ENCODE measurements at places on chromosomes 7 and 10.

DNA sequence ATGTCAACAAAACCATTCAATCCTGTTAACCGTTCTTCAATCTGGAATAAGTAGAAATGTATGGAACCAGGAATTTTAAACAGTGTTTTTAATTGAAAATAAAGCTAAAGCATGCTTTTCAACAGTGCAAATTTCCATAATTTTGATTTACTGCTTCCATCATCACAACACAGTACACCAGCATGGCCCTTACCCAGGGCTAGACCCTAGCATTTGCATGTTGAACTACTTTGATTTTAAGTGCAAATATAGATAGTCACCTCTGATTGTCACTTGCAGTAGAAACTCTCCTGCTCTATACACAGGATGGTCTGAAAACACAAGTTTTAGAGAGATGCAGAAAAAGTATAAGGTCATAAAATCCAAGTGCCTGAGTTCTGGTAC is 12.1 kb downstream of the SKIDA1 start:
- DNase-seq: no peak

GRCh38 chr7:26919906-26920493 is 55.6 kb upstream of the SKAP2 start:
- DNase-seq: no peak

GRCh38 chr7:35874886-35875285 is 74.0 kb downstream of the SEPTIN7 start:
- no peak for DNase-seq

DNA sequence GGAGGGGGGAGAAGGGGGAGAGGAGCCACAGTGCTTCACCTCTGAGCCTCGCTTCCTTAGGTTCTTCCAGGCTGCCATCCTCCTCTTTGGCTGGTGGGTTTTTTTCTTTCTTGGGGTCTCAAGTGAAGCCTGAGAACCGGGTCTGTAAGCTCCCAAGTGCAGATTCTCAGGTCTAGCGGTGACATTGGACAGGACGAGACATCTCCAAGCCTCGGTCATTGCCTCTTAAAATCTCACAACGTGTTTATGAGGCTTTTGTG is 817 bp upstream of the IL15RA start:
- DNase-seq: no peak

DNA sequence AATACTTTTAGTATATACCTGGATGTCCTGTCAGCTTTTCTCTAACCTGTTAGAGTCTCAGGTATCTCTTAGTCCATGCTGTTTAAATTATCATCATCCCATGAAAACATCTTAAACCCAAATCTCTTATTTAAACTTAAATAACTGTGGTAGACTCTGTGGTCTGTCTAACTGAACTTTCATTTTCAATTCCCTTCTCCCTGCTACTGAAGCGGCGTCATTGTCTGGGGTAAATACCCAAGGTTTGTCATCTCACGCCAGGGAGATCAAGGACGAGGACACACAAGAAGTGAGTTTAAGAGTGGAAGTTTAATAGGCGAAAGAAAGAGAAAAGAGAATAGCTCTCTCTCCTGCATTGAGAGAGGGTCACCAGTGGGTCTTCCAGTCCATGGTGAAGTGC is 804.4 kb upstream of the CELF2 start:
- DNase-seq: no peak

- DNase-seq: peak; percentile 22
Observed at GRCh38 chr7:55572378-55573233, at the start of gene VOPP1. Gene VOPP1, minus strand, starts transcription at chr7:55572502. Its CDS starts 178 bp downstream, at chr7:55572324.

DNA sequence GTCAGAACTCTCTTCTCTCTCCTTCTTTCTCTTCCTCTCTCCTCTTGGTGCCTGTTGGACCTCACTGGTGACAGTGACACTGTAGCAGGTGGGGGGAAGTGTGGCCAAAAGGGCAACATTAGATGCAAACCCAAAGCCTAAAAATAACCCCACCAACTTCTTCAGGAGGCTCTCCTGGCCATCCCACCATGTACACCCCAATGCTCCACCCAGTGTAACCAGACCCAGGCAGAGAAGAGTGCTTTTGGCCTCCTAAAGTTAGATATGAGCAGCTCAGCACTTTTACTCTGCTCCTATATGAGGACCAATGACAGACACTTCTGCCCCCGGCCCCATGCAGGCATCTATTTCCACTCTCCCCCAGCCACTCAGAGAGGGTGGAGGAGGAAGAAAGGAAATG is 5.5 kb downstream of the MYOZ1 start:
- DNase-seq: no peak
